ENCODE measurements at places on chromosomes 7 and 10.
A peak's percentile ranks its signal among the peaks of the same experiment; 100 is the strongest.

- no peak for DNase-seq
Measured at GRCh38 chr7:133344275-133344674, 91.4 kb downstream of the EXOC4 start.

GRCh38 chr7:24656608-24657007, 83.4 kb downstream of the PALS2 start:
- DNase-seq = no peak

DNA sequence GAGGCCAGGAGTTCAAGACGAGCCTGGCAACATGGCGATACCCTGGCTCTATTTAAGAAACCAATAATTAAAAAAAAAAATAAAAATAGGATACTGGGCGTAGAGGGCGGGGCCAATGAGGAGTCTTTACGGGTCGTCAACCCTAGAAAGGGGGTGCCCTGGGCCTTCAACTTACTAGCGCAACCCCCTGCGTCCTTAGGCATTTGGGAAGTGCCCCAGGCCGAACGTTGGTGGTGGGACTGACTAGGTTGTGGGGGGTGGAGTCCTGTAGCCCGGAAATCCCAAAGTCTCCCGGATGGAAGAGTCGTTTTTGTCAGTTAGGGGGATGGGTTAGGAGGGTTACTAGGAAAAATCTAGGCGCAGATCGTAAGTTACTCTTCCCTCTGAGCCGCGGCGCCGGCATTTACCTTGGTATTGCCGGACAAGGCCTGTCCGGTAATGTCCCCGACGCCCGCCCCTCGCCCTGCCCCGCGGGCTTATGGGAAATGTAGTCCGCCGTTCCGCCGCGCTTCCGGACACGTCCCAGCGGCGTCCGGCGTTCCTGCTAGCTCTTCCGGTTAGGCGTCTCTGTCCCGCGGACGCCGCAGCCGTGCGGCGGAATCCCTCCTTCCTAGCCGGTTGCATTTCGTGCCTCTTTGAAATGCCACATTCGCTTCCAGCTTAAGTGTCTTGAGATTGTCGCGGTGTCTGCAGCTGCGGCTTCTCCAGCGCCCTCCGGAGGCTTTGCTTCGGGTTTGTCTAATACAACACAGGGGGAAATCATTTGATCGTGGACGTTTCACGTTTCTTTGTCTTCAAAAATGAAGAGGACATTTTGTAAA, 1.3 kb upstream of the ACBD5 start:
- peak; percentile 58 for DNase-seq

DNA sequence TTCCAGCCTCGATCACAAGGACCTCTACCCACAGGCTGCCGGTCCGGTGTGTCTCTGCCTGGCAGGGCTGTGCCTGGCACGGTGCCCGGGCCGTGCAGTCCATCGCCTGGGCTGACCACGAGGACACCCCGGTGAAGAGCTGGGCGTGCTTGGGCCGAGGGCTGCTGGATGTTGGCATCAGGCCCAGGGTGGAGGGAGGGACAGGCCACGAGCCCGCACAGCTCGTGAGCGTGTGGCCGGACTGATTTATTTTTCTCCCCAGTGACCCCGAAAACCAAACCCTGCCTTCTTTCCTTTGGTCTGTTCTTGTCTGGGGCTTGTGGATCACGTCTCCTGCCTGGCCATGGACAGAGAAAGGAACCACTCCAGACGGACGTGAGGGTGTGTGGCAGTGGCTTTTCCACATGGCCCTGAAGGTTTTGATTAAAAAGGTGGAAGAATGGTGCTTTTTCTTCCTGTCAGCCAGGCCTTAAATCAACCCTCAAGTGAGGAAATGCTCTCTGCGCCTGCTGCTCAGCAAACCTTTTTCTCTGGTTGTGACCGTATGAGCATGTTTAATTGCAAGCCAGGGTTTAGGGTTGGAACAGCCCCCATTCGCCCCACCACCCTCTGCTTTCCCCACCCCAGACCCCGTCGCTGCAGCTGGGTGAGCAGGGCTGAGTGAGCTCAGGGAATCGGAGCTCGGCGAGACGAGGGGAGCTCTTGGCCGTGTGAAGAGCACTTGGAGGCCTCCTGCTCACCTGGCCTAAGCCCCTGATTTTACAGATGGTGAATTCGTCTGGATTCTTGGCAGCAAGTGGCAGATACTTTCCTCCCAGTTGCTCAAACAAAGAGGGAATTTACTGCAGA, 130.1 kb downstream of the RGS10 start:
- DNase-seq = no peak

DNA sequence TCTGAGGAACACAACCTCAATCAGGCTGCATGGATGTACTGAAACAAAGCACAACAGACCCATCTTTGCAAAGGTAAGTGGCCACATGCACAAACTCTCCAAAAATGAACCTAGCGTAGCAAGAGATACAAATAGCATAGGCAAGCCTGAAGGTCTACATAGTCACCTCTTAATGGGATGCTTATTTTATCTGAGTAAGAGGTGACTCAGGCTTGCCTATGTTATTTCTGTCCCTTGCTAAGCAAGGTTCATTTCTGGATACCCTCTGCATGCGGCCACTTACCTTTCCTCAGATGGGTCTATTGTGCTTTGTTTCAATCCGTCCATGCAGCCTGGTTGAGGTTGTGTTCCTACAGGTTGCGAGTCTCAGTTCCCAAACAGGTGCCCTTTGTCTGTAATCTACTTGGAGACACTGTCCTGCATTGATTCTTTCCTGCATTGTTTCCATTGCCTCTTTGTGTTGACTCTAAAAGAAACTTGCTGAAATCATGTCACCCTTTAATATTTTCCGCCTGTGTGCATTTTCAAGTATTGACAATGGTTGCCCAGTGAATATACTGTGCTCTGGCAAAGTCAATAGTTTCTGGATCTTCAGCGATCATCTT, 291.8 kb upstream of the LYZL1 start:
- DNase-seq = no peak

- no peak for DNase-seq
Measured at GRCh38 chr7:117281562-117281961, 41.3 kb downstream of the WNT2 start.

DNA sequence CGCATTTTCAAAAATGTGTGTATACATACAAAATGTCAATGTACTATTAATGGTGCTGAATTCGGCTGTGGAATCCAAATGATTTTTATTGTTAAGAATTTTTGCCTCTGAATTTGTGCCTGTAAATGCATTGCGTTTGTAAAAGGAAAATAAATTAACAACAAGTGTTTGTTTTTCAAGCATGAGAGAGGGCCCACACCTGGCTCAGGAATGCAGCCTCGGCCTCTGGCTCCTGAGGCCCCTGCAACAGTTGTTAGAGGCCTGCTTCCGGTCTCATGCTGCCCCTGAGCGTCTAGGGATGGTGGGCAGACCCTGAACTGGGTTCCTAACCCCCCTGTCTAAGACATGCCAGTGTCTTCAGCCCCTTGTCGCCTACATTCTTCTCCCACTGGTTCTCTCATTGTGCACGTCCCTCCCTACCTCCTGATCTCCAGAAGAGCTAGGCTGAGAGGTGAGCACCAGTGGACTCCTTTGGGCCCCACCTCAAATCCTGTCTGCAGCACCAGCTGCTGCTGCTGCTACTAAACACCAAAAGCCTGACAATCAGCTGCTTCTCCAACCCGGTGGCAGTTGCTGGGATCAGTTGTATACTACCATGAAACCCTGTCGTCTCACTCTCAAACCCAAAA, 1.9 kb upstream of the BTBD16 start:
- no peak for DNase-seq

DNA sequence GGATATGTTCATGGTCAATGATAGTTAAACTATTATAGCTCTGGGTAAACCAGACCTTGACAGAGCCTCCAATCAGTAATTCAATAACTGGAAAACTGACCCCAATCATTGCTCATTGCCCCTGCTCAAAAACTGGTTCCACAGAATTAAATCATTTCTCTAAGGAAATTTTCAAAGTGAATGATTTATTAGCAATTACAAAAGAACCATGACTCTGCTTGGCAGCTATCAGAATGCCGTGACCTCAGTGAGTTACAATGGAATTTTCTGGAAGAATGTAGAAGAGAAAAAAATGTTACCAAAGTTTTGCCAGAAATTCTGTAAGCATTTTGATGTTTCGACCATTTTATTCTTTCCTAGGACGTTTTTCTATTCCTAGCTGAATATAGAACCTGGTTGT, 106.8 kb upstream of the APBB1IP start:
- no peak for DNase-seq

DNA sequence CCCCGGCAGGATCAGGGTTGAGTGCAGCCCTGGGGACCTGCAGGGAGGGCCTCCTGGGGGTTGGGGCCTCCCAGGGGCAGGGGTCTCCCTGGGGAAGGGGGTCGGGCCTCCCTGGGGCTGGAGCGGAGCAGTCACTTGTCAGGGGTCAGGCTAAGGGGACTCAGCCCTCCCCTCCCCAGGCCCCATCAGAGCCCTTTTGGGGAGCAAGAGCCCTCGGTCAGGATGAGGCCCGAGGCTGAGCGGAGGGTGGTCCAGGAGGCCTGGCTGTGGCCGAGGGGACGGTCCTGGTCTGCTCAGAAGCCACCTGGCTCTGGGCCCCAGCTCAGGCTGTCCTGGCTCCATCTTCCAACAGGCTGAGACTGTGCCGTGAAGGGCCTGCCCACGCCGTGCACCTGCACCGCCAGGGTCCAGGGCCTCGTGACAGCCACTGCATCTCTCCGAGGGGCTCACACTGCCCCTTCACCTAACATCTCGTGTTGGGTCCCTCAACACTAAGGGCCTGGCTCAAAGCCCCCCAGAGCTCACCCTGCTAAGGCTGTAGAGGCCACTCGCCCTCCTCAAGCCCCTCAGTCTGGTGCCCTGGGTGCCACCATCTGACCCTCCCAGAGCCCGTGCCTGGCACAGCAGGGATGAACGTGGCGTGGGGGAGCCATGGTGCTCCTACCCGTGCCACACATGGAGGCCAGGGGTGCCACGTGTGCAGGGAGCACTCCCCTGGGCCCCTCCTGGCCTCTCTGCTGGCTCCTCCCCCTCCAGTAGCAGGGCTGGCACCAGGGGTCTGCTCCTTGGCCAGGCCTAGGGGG, 12.9 kb downstream of the BHLHA15 start:
- no peak for DNase-seq

DNA sequence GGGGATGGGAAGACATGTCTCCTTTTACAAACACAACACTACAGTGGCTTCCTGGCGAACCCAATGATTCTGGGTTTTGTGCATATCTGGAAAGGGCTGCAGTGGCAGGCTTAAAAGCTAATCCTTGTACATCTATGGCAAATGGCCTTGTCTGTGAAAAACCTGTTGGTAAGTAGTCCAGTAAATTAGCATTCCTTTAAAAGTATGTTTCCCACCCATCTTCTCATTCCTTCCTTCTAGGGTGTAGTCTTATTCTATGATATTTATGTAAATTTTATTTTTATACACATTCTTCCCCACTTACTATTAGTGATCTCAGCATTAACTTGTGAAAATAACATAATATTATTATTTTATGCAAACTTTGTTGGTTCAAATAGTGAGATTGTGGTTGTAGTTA, 206.9 kb downstream of the ATRNL1 start:
- no peak for DNase-seq

DNA sequence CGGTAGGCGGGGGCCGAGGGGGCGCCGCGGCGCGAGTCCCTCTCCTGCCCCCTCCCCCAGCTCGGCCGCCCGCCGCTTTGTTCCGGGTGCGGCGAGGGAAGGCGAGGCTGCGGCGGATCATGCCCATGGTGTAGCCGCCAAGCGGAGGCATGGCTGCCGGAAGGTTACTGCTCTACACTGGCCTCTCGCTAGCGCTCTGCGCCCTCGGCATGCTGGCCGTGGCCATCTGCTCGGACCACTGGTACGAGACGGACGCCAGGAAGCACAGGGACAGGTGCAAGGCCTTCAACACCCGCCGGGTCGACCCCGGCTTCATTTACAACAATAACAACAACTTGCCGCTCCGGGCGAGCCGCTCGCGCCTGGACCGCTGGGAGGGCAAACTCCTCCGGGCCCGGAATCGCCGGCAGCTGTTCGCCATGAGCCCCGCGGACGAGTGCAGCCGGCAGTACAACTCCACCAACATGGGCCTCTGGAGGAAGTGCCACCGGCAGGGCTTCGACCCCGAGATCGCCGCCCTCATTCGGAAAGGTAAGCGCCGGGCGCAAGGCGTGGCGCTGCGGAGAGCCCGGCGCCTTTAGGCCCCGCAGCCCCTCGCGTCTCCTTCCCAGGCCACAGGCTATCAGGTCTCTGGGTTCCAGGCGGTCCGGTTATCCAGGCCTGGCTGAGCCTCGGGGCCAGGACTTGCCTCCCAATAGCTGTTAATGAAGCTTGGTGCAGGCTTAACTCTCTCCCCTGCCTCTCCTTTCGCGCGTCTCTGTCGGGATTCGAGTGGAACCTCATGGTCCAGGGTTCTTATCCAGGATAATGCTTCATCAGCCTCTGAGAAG, 513 bp downstream of the TMEM178B start:
- no peak for DNase-seq

- DNase-seq = no peak
Measured at GRCh38 chr7:120724448-120724847, 133.5 kb downstream of the TSPAN12 start.

DNA sequence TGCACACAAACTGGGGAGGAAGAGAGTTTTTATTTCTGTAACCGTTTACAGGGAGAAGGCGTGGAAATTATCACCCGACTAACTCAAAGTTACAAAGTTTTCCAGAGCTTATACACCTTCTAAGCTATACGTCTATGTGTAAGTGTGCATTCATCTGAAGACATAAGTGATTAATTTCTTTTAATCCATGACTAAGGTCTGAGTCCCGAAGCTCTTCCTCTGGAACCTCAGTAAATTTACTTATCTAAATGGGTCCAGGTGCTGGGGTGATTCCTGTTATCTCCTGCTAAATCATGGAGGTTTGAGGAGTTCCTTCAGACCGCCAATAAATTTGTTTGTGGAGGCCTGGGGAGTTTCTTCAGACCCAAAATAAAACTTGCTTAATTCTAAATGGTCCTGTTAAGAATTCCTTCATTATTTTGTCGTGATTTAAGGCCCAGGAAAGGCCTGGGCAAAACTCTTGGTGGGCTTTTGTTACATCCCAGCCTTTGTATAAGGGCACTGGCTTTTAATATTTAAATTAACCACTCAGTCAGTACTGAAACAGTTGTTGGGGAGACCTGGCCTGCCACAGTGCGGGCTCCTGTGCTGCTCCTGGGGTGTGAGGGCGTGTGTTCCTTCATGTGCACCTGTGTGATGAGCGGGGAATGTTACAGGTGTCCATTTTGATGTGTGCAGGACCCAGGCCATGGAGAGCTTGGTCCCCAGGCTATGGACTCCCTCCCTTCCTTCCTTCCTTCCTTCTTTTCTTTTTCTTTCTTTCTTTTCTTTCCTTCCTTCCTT, 5.8 kb upstream of the METTL27 start:
- no peak for DNase-seq

GRCh38 chr7:107890493-107890961, 456 bp upstream of the DLD start:
- no peak for DNase-seq
